ENCODE measurements at places on chromosomes 12 and 14.
A peak's percentile ranks its signal among the peaks of the same experiment; 100 is the strongest.

DNA sequence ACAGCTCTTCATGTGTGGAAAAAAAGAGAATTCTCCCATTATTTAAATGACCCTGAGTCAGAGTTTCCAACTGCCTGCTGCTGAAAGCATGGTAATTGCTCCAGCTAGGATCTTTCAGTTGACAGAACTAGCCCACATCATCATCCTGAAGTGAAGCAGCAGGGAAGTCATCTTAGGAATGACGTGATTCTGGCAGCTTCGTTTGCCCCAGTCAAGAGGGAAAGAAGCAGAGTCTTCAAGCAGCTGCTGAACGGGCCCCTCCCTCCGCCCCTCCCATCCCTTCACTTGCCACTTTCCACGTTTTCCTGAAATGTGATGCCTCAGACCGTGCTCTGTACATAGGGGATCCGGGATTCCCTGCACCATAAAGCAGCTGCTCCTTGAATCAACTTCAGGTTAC, 455.0 kb upstream of the TMEM132C start:
- no peak for DNase-seq

DNA sequence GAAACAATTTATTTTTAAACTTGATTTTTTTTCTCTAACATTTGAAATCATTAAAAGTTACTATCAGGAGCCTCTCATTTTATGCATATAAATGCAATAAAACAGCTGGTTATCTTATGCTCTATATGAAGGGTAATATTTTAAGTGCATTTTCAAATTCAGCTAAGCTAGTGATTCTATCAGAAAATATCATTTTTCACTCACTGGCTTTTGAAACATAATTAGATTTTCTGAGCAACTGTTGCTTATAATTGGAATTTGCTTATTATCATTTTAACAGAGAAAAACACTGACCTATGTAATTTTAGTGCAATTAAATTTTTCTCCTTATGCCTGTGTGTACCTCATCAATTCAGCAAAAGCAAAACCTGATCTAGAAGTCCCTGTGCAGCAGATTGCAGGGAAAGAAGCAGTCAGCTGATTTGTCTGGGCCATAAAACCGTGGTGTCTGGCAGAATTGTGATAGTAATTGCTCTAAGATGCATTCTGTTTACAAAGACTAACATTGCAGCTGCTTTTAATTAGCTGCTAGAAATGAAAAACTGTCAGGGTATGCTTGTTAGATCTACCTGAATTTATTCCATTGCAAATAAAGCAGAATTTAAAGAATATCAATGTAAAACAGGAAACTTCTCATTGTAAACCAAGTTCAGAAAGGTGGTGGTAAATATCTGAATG, 75.0 kb downstream of the BICD1 start:
- no peak for DNase-seq

DNA sequence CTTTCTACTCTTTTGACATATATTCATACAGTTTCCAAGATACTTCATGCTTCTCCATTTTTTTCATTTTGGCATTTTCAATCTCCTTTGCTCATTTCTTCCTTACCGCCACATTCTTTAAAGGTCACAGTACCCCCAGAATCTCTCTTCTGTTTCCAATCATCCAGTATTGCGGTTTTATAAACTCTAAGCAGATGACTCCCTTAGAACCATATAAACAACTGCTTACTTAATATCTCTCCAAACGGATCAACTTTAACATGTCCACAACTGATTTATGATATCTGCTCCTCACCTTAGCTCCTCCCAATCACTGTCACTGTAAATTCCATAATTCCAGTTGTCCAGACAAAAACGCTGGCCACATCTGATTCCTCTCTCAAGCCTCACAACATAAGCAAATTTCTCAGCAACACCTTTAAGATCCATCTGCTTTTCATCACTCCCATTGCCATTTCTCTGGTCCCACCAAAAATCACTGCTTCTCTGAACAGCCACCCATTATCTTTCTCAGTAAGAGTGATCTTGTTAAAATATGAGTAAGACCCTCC, 49.6 kb downstream of the HNRNPC start:
- no peak for DNase-seq

DNA sequence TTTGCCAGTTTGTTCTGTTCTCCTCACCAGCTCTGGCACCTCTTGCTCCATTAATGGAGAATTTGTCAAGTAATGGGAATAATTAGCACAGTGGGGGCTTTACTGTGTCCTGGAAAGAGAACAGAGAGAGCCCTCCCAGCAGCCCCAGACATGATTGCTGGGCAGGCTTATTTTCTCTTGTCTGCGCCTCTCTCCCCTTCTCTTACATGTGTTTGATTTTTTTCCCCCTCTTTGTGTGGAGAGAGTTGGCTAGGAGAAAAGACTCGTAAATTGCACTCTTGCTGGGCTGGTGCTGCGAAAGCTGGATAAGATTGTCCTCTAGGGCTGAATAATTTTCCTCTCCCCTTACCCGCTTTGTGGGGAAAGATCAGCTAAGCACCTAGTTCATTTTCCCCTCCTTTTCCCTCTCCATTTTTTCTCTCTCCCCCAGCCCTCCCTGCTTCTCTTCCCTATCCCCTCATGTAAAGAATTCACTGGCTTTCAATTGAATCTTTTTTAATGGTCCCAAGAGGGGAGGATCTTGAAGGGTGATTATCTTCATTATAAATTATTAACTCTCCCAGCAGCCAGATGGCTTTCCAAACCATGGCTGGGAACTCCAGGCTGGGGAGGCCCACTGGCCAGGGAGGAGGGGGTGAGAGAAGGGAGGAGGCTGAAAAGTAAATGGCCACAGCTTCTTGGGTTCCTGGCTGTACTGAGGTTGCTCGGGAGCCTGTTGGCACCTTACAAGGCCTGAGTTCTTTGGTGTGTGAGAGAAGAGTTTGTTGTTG, 62.2 kb downstream of the NRXN3 start:
- no peak for DNase-seq

DNA sequence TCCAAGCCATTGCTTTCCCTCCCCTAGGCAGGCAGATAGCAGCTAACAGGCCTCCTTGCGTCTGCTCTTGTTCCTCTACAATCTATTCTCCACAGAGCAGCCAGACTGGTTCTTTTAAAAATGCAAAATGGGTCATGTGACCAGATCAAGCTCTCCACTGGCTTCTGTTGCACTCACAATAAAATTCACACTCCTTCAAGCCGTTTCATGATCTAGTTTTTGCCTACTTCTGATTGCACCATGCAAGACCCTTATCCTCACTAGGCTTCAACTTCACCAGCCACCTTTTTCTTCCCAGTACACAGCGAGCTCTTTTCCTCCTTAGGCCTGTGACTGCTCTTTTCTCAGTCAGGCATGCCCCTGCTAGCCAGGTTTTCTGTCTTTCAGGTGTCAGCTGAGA, 6.1 kb upstream of the KRAS start:
- no peak for DNase-seq

- DNase-seq: no peak
Measured at GRCh38 chr12:85352016-85352415, 72.0 kb downstream of the ALX1 start.

GRCh38 chr14:53011053-53011462, 60.2 kb upstream of the FERMT2 start:
- DNase-seq: no peak

DNA sequence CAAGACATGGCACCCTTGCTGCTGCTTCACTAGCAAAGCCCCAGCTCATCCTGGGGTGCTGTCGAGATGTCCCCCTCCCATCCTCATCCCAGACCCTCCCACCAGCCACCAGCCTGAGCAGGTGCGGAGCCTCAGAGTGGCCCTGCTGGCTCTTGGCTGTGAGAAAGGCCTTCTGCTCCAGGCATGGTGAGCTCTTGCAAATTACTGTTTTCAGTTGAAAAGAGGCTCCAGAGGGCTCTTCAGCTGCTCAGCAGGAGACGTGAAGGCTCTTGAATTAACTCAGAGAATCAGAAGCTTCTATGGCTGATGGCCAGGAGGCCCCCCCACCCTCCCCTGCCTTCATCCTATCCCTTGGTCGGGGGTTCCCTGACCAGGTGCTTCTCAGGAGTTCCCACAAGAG, 44.1 kb downstream of the WSCD2 start:
- DNase-seq: no peak

GRCh38 chr12:56160193-56160763, 2.1 kb downstream of the MYL6 start:
- peak; percentile 33 for DNase-seq

DNA sequence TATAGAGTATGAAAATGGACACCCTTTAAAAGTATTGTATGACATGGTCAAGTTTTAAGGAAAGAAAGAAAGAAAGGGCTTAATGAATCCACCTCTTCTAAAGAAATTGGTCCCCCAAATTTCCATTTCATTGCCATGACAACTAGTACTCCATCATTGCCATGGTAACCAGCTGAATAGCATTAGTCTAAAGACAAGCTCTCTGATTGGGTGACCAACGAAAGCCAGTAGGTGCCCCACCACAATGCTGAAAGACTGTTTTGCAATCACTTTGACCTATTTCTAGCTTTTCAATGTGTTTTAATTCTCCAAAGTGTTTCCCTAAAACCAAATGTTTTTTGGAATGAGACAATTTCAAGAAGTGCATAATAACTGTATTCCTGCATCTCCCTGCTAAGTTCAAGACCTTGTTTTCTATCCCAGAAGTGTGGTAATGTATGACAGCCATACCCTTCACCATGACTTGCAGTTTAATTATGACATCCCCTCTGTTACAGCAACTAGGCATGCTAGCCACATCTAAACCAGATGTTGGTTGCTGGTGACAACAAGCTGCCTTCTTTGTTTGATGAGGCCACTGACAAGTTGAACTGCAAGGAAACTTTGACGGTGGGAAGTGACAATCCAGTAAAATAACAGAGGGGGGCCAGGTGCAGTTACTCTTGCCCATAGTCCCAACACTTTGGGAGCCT, 46.7 kb downstream of the KICS2 start:
- DNase-seq: no peak

GRCh38 chr14:38910092-38910491, 192.9 kb downstream of the SEC23A start:
- no peak for DNase-seq

DNA sequence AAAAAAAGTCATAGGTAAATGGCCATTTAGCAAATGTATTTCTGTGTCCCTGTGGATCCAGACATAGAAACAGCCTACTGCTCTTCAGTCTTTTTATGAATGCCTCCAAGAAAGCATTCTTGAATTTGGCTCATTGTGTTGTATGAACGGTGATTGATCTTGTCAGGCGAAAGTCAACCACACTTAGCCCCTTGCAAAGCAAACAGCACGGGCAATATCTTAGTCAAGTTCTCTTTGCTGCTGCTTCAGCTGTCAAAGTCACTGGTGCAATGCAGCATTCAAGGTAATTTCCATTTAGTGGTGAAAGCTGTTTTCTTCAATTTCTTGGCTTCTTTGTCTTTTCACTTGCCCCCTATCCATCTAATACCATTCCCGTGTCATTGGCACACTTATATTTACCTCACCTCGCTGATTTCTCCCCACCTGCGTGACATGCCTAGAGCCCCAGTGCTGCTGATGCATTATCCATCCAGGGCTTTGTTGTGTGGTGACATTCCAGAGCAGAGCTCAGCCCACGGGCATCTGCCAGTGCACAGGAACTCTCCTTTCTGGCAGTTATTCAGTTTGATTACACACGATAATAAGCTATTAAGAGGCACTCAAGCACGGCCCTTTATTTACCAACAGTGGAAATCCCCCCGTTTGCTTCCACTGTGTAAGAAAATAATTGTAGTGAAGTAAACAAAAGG, 362.3 kb upstream of the NOVA1 start:
- no peak for DNase-seq

DNA sequence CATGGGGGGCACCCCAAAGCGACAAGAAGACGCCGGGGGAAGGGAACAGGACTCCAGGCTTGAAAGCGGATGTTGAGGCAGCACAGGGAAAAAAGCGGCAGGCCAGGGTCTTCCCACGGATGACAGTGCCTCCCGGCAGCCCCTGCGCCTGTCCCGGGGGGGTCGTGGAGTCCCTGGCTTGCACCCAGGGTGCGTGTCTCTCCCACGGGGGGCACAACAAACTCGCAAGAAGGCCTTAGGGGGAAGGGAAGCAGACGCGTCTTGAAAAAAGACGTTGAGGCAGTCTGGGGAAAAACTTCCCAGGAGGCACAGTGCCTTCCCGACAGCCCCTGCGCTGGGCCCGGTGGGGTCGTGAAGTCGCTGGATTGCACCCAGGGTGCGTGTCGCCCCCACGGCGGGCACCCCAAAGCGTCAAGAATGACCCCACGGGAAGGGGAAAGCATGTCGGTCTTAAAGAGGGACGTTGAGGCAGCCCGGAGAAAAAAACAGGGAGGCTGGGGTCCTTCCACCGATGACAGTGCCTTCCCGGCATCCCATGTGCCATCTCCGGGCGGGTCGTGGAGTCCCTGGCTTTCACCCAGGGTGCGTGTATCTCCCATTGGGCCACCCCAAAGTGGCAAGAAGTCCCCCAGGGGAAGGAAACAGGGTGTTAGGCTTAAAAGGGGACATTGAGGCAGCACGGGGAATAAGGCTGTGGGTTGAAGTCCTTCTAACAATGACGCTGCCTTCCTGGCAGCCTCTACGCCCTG, 159.9 kb upstream of the ALG10B start:
- DNase-seq: no peak

- DNase-seq: no peak
Measured at GRCh38 chr12:51848841-51849735, 570 bp upstream of the FIGNL2 start.

DNA sequence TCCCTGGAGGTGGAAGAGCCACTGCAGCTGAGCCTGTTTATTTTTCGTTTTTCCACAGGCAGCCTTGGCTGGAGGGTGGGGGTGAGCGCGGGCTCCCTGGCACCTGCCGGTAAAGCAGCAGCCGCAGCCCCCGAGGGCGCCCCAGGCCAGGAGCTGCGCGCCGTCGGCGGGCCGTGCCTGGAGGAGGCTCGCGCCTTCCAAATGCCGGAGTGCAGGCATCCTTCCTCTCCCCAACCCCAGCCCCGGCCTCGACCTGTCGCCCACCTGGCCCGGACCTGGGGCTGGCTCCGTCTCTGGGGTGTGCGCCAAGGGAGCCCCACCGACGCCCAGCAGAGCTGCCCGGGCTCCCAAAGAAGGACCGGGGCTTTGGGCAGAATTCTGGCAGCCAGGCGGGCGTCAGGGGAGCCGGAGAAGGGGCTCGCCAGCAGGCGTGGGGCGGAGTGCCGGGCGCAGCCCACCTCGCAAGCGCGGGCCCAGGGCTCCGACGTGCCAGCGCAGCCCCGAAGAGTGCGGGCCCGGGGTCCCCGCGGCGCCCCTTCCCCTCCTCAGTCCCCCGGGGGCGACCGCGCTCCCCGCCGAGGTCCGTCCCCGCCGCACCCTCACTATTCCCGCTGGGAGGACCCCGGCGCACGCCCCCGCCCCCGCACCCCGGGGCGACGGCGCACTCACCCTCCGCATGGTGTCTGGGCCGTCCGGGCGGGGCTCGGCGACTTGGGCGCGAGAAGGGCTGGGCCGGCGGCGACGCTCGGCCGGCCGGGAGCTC, 130.3 kb downstream of the NDUFA12 start:
- DNase-seq: no peak

DNA sequence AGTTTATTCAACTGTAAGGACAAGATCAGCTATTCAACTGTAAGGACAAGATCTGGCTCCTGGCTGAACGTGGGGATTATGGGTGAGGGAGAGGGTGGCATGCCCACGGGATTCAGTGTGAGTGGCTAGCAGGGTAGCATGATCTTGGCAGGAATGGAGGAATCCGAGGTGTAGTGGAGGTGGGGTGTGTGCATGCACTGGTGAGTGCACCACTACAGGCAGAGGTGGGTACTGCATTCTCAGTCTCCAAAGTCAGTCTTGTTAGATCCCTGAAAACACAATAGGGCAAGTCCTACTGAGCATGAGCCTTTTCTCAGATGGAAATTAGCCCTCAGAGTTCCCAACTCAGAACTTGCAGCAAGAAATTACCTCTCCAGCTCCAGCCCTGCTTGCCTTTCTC, 32.2 kb upstream of the DCD start:
- no peak for DNase-seq

GRCh38 chr14:54908190-54908589, 5.6 kb upstream of the GCH1 start:
- no peak for DNase-seq

GRCh38 chr14:96979611-96980074, 182.5 kb downstream of the VRK1 start:
- DNase-seq: no peak

Measured in activated T-helper 9 cell treated with anti-CD3 and anti-CD28 coated beads, Interleukin-2, amount 50 U/mL, for 16 hours (primary cell).